ENCODE measurements at places on chromosomes 7 and 10.

DNA sequence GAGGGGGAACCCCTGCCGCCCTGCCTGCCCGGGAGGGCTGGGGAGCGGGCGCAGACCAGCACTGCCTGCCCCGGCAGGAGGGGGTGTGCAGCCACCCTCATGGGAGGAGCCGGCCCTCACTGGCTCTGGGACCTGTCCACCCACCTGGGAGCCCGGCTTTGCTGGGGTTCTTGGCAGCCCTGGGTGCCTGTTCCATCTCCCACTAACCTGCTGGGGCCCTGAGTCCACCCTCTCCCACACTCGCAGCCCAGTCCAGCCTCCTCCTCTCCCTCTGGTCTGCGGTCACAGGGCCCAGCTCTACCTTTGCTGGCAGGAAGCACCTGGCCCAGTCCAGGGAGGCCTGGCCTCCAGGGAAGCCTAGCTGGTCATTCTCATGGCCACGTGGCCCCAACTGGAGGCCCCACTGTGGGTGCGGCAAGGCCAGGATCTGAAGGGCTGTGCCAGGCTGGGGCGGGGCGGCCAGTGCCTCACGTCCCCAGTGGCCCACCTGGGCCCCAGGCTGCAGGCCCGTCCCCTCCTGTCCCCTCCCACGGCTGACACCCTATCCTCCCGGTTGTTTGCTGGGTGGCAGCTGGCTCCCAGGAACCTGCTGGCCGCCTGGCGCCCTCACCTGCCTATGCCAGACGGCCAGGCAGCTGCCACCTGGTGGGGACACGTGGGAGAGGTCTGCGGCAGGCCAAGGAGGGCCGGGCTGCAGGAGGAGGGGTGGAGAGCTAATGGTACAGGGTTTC lies at the start of gene TMEM184A:
Gene TMEM184A (minus strand): TSS at position 393 of the 731 bp plus-strand sequence. CDS start 721 bp downstream, outside the sequence.
- no peak for DNase-seq

DNA sequence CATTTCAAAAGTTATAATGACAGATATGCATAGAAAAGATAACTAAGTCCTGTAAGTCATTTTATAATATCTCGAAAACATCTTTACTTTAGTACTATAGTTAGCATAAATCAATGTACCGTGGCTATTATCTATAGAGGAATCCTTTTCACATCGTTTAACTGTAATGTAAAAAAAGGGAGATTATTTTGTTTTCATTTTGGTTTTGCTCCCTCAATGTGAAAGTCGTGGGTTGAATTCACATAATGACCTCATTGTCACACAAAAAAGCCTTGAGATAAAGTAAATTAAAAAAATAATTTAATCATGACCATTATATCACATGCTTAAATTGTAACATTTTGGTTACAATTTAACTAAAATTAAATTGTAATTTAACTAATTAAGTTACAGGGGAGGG lies 560.5 kb upstream of the POT1 start:
- no peak for DNase-seq

GRCh38 chr10:78502210-78502936 lies 468.7 kb downstream of the RPS24 start:
- DNase-seq = no peak

GRCh38 chr10:69721690-69722310 lies 79.9 kb upstream of the COL13A1 start:
- no peak for DNase-seq

- DNase-seq = no peak
These were observed 21.5 kb downstream of the C10orf53 start for GRCh38 chr10:49700997-49701396.

- no peak for DNase-seq
These were observed 76.0 kb downstream of the TYW1B start for GRCh38 chr7:72751978-72752377.
